ENCODE measurements at places on chromosomes 3 and 15.

- no peak for DNase-seq
Observed at GRCh38 chr3:108053067-108053466, 37.8 kb downstream of the CD47 start.

DNA sequence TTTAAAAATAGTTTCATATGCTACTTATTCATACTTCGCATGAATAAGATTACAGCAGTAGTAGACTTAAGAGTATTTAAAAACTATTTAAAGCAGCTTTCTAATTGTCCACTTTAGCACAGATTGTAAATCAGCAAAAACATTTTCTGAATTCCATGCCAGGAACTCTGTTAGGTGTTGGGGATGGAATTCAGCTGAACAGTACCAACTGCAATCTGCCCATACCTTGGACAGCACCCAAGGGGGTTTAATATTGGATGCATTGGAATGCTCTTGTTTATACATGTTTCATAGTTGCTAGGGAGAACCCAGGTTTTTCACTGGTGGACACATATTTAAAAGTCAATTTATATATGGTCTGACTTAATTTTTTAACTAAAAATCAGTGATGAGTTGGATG is 74.8 kb downstream of the PPM1L start:
- no peak for DNase-seq

GRCh38 chr15:41940441-41940857 is 31.9 kb downstream of the EHD4 start:
- peak; percentile 54 for DNase-seq

DNA sequence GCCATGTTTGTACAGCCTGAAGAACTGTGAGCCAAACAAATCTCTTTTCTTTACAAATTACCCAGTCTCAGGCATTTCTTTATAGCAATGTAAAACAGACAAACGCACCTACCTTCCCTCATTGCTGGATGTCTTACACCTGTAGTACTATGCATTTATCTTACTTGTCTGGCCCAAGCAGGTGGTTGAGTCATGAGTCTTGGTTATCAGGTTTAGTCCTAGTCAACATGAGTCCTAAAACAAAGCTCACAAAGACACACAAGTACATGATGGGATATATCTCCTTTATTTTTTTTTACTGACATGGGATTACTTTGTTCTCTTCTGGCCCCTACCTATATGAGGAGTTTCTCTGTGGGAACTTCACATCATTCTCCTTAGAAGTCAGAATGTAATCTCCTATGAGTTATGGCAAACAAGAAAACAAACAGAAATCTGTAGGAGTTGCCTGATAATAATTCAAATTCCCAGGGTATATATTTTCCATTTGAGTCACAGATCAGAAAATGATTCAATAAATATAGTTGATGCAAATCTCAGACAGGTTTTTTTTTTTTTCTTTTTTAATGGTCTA is 33.6 kb upstream of the PLSCR2 start:
- DNase-seq: no peak

GRCh38 chr15:32743411-32744140 is 25.8 kb downstream of the GREM1 start:
- DNase-seq: no peak

GRCh38 chr15:89486726-89487050 is 9.7 kb downstream of the RHCG start:
- DNase-seq: no peak

DNA sequence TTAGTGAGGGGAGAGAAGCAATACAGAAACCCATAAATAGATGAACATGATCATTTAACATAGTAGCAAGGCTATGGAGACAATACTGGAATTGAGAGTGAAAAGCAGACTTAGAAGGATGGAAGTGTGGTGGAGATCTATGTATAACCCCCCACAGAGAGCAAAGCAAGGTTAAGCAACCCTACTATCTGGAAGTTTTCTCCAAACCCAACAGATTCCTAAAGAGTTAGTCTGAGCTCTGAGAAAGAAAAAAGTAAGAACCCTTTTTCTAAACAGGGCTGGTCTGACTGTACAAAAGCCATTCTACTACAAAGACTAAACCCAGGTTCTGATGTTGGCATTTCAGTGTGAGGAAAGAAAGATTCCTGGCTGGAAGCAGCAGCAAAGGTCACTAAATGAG is 153.2 kb downstream of the WNT5A start:
- peak; percentile 69 for DNase-seq

DNA sequence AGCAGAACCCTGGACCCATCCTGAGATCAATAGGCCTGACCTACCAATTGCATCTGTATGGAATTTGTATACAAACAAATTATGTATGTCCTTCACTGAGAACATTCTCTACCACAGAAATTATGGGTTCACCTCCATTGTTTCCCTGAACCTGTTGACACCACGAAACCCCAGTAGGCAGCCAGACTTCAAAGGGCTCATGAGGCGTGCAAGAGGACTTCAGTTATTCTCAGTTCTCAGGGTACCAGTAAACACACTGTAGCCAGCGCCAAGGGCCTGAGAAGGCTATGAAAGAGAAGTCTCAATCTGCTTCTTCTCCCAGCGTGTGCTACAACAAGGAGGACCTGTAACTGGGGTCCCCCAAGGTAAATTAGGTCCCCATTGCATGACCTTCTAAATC is 254.9 kb upstream of the GOLGA6L4 start:
- no peak for DNase-seq

GRCh38 chr3:96813820-96814650 is at the start of gene EPHA6:
EPHA6 (plus strand) TSS chr3:96814594.
- peak; percentile 67 for DNase-seq

GRCh38 chr15:92883876-92884435 is 16.2 kb upstream of the CHD2 start:
- no peak for DNase-seq

GRCh38 chr3:133799794-133800585 is 5.6 kb upstream of the SRPRB start:
- no peak for DNase-seq

DNA sequence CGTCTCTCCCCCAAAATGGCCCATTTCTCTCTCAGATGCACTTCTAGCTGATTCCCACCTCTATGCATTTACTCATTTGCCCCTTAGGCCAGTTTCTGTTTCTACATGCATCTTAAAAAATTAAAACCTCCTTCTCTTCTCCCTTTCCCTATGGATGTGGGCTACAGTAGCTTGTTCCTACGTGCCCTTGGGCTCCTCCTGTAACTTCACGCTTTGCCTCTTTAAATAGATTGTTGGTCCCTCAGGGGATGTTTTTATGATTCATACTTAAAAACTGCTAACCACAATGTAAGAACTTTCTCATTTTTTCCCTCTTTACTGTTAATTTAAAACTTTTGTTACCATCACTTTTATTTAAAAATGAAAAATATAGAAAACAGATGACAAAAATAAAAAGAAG is 185.6 kb upstream of the MRPL3 start:
- peak; percentile 72 for DNase-seq

DNA sequence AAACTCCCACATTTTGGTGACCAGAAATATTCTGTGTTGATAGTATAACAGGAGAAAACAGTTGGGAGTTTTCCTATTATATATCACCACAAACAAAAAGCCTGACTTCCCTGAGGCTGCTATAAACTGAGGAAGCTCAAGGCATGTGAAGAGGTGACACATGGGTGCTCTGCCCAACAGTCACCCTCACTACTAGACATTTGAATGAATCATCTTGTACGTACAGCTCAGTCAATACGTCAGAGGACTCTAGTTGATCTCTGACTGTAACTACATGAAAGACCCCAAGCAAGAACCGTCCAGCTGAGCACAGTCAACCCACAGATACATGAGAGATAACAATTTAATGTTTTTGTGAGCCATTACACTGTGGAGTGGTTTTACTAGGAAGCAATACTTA is 338.3 kb upstream of the ATP11B start:
- DNase-seq: no peak

GRCh38 chr3:155970398-155970797 is 99.9 kb downstream of the GMPS start:
- no peak for DNase-seq

- no peak for DNase-seq
Observed at GRCh38 chr3:42874749-42875148, 930 bp downstream of the CYP8B1 start.

DNA sequence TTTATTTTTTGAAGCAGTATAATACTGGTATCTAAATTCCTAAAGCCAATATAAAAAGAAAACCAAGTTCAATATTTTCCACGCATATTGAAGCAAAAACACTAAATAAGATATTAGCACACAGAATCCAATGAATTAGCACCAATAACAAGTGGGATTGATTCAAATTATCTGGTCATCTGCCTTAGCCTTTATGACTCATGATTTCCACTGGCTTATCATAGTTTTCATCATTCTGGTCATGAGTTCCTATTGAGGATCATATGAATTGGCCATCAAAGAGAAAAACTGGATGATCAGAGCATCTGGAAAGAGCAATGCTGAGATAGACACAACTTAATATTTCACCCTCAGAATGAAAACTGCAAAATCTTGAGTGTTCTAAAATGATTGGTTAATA is 809.9 kb downstream of the MCTP2 start:
- DNase-seq: peak; percentile 11

DNA sequence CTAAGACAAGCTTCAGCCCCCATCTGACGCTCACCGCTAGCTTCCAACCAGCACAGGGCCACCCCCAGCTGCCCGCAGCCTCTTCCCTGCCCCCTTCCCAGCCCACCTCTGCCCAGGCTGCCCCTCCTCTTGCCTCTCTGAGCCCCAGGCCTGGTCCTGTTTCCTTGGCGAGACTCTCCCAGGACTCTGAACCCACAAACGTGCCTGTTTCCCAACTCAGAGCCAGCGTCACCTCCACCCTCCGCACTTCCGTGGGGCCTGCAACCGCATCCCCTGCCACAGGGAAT is 35.0 kb downstream of the ZXDC start:
- DNase-seq: no peak

DNA sequence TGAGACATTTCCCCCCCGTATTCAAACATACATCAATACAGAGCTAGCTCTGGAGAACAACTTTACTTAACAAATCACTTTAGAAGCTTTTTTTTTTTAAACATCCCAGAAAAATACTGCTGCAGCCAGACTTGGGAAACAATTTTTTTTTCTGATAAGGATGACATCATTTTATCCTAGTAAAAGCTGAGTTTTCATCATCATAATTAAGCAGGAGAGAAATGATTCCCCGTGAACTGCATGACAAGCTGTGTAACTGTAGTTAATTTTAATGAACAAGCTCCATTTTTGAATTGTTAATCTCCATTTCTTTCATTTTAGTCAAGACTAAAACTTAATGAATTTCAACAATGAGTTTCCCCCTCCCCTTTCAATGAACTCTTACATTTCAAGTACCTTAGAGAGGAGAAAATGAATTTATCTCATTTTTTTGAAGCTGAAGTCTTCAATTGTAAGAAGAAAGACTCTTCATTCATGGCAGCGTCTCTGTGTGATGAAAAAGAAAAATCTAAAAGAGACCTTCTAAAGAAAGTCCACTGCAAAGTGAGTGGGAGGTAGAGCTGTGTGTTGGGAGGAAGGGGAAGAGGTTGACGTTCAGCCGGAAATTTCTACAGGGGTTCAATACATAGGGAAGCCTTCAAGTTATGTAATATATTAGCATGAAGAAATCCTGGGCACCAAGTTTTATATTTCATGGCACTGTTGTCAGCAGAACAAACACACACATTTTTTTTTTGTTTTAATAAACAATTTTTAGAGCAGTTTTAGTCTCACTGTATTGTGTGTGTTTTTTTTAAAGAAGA is 31.7 kb downstream of the HES1 start:
- no peak for DNase-seq

DNA sequence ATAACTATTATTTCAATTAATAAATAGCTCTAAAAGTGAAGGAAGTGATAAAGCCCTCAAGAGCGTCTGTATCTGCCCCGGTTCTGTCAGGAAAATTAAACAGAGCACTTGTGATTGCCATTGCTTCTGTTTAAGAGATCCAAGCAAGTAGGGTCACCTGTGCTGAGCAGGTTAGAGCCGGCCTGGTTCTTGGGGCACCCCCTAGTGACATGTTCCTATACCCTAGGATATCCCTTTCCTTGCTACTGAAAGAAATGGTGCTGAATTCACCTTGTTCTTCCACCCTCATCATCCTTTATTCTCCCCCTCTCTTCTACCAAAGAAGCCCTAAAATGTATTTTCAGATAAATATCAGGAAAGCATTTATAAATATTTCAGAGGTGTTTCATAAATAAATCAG is 323.5 kb downstream of the RORA start:
- DNase-seq: no peak

GRCh38 chr3:65995515-65995914 is 43.2 kb downstream of the MAGI1 start:
- DNase-seq: no peak

- no peak for DNase-seq
Observed at GRCh38 chr3:63199606-63200005, 78.5 kb upstream of the SYNPR start.

GRCh38 chr3:12545473-12545791 is at the start of gene MKRN2OS:
MKRN2OS (minus strand) TSS chr3:12545499; CDS start chr3:12545464, 35 bp downstream.
- no peak for DNase-seq

DNA sequence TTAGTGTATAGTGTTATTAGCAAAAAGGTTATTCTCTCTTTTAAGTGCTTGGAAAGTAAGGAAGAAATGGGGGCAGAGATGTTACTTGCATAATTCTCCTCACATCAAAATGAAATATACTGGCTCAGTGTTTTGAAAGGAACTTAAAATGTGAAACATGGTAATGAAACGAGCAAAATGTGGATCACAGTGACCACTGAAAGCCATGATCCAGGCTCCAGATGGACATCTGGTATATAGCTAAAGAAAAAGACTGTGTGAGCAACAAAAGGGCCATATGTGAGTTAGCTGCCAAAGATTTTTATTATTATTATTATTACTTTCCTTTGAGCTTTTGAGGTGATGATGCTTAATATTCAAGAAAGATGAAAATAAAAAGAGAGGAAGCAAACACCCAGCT is 89.6 kb downstream of the GAP43 start:
- peak; percentile 3 for DNase-seq

GRCh38 chr3:183878071-183878470 is 6.6 kb downstream of the PARL start:
- no peak for DNase-seq

GRCh38 chr15:49817100-49817499 is 196.3 kb downstream of the DTWD1 start:
- DNase-seq: no peak

GRCh38 chr15:68994981-68995761 is 19.3 kb upstream of the NOX5 start:
- DNase-seq: no peak

- no peak for DNase-seq
Observed at GRCh38 chr15:74430510-74430951, 3.2 kb downstream of the SEMA7A start.

- no peak for DNase-seq
Observed at GRCh38 chr3:38577371-38578080, 72.0 kb downstream of the SCN5A start.

GRCh38 chr3:79204351-79204750 is 563.4 kb downstream of the ROBO1 start:
- DNase-seq: no peak

- DNase-seq: no peak
Observed at GRCh38 chr3:98440283-98440682, 22.7 kb upstream of the OR5K1 start.

- DNase-seq: no peak
Observed at GRCh38 chr3:4355401-4356219, 52.4 kb downstream of the SETMAR start.

DNA sequence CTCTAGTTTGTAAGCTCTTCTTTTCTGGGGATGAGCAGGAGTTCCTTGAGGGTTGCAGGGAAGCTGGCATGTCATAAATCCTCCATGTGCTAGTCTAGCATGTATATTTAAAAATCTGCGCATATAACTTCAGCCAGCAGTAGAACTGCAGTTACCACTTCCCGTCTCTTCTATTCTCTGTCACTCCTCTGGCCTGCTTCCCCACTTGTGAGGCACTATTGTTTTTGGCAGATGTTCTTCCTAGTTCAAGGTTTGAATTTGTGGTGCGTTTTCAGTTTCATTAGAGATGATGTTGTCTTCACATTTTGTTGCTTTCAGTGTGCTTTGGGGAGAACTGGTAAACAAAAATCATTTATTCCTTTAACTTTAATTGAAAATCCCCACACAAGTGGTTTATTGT is 169.1 kb upstream of the ZPLD1 start:
- no peak for DNase-seq

Measured in GM03348 (cell line).